ENCODE measurements at places on chromosomes 3 and 15. TPM values are rescaled to one million over a fixed set of nuclear protein-coding genes. Genes with fewer than 3 reads are reported as not detected.

DNA sequence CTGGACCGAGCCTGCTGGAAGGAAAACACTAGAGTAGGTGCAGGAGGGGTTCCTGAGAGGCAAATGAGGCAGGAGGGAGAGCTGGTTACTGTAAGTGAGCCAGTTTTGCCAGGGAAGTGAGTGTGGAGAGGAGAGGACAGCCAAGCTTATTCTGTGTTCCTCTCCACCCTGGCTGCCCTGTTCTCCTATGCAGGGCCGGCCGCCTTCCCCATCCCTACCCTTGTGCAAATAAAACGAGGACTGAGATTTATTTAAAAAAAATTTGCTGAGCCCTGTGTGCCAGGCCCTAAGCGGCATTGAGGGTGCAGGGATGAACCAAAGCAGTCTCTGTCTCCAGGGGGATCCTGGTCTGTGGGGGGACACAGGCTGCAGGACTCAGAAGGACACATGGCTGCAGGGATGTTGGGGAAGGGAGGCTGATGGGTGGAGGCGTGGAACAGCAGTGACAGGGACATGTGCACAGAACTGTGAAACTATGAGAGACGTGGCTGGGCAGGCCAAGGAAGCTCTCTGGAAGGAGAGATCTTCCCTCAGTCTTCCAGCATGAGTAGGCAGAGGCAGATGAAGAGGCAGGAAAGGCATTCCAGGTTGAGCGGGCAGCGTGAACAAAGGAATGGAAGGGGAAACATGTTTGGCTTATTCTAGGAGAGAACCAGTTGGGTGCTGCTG is 12.1 kb downstream of the CORO2B start:
- peaks cover 39% of the 10 kb centered on the region for H3K27me3 ChIP-seq
- no peaks in the 10 kb centered on the region for H3K36me3 ChIP-seq
- DNase-seq = no peak

DNA sequence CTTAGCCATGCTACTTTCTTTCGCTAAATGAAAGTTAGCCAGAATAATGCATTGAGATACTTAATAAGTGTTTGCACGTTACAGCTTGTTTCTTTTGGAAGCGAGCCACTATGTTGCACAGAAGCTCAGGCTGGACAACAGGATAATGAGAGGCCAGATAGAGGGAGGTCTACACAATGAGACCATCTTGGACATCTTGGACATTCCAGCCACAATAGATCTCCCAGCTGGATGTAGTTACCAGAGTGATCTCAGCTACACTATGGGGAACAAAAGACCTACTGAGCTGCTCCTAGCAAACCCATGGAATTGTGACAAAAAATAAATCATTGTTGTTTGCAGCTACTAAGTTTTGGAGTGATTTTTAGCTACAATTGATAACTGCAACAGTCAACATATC is 540.1 kb upstream of the SEMA6D start:
- no peak overlapping the region for H3K4me3 ChIP-seq
- H3K27ac ChIP-seq = no peak overlapping the region
- H3K4me1 ChIP-seq = no peaks in the 10 kb centered on the region
- H3K27me3 ChIP-seq = no peaks in the 10 kb centered on the region
- DNase-seq = no peak

DNA sequence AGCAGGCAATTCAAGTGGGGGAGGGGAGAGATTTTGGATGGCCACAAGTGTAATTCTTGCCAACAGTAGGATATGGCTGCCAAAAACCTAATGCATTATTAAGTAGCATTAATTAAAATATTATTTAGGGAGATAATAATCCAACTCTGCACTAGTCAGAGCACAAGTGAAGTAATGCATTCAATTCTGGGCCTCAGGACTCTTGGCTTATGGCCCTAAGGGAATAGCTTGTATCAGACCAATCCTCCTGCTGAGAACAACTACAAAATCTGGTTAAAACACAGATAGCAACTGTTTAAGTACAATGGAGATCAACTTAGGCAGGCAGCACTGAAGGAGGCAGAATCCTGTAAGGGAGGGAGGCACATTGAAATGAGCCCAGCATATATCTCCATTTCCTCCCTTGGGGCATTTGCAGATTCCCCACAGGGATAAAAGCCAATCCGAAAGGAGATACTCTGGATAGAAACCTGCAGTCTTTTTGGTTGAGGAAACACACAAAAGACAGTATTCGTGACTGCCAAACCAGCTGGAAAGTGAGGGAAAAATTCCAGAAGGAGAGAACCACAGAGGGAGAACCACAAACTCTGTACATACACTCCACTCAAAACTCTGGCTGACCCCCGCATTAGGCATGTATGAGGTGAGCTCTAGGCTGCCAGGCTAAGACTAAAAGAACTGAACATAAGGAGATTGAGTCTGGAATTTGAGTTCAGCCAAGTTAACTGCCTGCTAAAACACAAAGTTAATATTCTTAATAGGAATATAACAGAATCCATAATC is 57.4 kb downstream of the ETFA start:
- no peak overlapping the region for H3K27ac ChIP-seq
- no peaks in the 10 kb centered on the region for H3K27me3 ChIP-seq
- DNase-seq = no peak
- H3K36me3 ChIP-seq = peaks cover 19% of the 10 kb centered on the region
- no peaks in the 10 kb centered on the region for H3K4me1 ChIP-seq

DNA sequence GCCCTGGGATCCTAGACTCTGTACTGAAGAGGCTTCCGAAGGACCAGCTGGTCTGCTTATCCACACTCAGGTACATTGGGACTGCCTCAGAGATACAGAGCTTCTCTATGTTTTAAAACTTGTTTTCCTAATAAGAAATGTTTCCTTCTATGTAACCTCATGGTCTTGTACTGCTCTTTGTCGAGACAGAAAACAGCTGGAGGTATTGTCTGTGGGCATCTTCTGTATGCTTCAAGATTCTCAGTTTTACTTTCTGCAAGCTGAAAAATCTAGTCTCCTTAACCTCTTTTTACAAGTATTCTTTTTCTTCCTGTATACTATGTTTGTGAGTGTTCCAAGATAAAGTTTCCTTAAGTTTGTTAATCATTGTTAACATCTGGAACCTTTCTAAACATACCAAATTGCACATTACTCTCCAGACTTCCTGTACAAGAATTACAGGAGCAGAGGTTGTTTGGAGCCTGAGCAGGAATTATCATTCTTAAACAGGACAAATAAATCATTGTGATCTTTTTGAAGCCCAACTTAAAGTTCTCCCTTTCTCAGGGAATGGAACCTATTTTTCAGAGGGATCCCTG is 358.3 kb upstream of the CFAP20DC start:
- DNase-seq = no peak
- H3K4me3 ChIP-seq = no peak overlapping the region
- H3K27me3 ChIP-seq = peaks cover 5% of the 10 kb centered on the region
- no peaks in the 10 kb centered on the region for H3K4me1 ChIP-seq
- H3K27ac ChIP-seq = no peak overlapping the region

GRCh38 chr3:136856665-136857064 is 5.3 kb upstream of the NCK1 start:
- H3K27ac ChIP-seq = no peak overlapping the region
- no peak overlapping the region for H3K4me3 ChIP-seq
- no peaks in the 10 kb centered on the region for H3K27me3 ChIP-seq
- DNase-seq = no peak

GRCh38 chr3:52250122-52250521 is 4.6 kb downstream of the PPM1M start:
- no peak overlapping the region for H3K4me3 ChIP-seq
- H3K4me1 ChIP-seq = peaks cover 8% of the 10 kb centered on the region
- no peak overlapping the region for H3K27ac ChIP-seq

DNA sequence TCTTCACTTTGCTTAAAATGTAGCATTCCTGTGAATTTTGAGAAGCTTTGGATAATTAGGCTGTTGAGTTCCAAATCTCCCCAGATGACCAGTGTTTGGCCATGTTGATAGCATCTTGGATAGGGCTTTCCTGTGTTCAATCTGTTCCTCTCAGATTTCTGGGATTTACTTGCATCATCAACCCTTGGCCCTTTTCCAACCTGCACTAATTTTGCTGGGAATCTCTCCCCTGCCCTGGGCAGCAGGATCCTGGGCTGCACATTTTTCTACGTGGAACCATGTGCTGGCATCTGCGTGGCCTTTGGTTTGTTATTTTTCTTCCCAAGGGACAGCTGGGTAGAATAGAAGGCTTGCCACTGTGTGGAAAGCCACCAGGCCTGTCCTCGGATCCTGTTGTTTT is 75.4 kb upstream of the PLXNA1 start:
- H3K4me3 ChIP-seq = no peak overlapping the region
- no peaks in the 10 kb centered on the region for H3K27me3 ChIP-seq
- no peaks in the 10 kb centered on the region for H3K36me3 ChIP-seq

DNA sequence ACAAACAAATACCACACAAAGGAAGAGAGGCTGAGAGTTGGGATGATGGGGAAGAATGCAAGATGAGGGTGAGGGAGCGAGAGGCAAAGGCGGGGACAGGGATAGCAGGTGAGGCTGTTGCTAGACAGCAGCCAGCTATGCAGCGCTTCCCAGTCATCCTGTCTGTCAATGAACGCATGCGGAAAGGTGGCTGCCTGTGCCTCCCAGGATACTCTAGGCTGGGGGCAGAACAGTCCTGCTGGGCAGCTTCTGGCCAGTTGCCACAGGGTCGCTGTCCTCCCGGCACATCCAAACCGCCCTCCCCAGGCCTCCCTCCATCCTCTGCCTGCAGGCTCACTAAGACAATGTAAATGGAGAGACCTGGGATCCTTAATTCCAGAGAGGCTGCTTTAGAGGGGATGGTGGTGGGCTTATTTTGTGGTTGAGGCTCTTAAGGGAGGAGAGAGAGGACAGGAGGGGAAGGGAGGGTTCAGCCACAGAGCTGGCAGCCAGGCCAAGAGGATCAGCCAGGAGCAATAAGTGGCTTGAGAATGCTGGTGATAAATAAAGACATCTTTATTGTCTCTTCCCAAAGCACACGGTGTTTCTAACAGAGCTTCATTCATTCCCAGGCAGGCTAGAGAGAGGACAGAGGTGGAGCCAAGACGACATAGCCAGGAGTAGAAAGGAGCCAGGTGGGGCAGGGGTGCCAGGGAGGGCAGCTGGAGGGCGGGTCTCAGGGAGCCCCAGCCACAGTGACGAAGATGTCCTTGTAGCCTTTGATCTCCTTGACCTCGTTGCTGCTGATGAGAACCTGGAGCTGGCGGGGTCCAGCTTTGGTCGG is 9.2 kb upstream of the TGM5 start:
- no peak overlapping the region for H3K27ac ChIP-seq
- no peak for DNase-seq
- H3K36me3 ChIP-seq = no peaks in the 10 kb centered on the region
- H3K4me1 ChIP-seq = no peaks in the 10 kb centered on the region
- no peak overlapping the region for H3K4me3 ChIP-seq

DNA sequence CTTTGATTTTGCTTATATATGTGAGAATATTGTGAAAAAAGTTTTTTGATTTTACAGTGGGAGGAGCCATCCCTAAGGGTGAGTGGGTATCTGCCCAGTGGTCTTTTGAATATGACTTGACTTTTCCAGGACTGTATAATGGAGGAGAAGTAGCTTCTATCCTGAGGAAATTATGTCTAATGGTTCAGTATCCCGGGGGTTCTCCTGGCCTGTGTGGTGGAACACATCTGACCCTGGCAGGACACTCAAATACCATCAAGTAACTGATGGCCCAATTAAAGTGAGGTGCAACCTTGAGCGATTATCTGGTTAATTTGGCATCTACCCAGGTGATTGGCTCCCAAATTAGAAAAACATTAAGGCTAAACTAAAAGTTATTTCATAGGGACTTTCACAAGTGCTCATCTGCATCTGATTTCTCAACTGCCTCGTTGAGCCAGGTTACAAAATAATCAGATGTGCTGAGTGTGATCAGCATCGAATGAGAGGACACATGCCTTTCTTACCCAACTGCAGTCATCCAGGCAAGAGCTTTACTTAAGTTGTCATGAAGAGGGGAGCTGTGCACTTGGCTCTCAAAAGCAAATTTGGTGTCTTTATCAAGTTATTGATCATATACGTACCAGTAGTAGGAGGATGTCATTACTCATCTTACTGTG is 201.4 kb downstream of the IL5RA start:
- no peaks in the 10 kb centered on the region for H3K27me3 ChIP-seq
- H3K4me1 ChIP-seq = no peaks in the 10 kb centered on the region
- H3K4me3 ChIP-seq = no peak overlapping the region
- H3K27ac ChIP-seq = no peak overlapping the region

DNA sequence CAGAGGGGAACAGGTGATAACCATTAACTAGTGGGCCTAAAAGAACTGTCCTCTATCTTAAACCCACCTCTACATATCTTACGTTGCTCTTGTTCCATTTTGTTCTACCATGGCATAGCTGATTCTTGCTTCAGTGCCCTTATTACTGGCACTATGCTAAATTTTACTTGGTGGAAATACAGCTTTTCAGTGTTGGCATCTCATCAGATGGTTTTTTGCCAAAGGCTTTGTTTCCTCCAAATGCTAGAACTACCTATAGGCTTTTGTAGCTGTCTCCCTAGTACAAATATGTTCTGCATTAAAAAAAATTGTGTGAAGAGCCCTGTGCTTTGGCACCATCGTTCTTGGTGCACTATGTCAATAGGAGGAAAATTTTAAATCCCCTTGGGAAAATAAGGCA is 145.0 kb upstream of the ZBTB20 start:
- H3K27ac ChIP-seq = no peak overlapping the region
- H3K4me3 ChIP-seq = no peak overlapping the region
- no peaks in the 10 kb centered on the region for H3K27me3 ChIP-seq
- H3K36me3 ChIP-seq = no peaks in the 10 kb centered on the region
- DNase-seq = no peak

DNA sequence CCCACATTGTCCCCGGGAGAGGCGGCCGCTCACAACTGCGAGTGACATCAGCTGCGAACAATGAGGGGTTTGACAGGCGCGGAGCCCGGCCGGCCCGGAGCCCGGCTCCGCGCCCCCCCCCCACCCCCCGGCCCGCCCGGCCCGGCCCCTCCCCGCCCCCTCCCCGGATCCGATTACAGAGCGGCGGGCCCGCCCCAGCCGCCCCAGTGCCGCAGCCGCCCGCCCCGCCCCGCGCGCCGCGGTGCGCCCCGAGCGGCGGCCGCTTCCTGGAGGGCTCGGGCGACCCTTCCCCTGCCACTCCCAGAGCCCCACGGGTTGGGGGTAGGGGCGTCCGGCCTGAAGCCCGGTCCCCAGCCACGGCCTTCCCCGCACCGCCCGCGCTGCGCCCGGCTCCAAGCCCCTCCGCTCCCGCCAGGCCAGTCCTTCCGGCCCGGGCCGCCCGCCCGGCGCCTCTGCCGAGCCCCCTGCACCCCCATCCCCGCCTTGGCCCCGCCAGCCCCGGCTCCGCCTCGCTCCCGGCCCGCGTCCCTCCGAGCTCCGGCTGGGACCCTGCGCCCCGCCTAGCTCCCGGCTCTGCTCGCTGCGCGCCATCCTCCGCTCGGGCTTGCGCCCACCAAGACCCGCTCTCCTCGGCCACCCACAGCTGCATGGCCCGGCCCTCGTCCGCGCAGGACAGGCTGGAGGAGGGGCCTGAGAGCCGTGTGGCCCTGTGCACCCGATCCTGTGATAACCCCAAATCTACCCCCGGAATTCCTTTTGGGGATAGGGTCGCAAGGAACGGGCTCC is at the start of gene PCBP4:
PCBP4 (minus strand) TSS at position 71 of the 786 bp plus-strand sequence. CDS start 6,214 bp downstream, outside the sequence.
- H3K4me1 ChIP-seq = peaks cover 2% of the 10 kb centered on the region
- no peaks in the 10 kb centered on the region for H3K27me3 ChIP-seq
- DNase-seq = peak; percentile 75
- H3K27ac ChIP-seq = peak within 1 kb of the TSS; percentile 71
- H3K36me3 ChIP-seq = peaks cover 38% of the 10 kb centered on the region
- H3K4me3 ChIP-seq = peak within 1 kb of the TSS; percentile 59

BCL2A1 gene
- not detected for total RNA-seq

TM4SF18 gene
- total RNA-seq = not detected

BDH1 gene
- total RNA-seq = 0.27 TPM

All from K562 (cell line).